IMR-90 (cell line): ENCODE measurements at places on chromosomes 11 and 22. TPM values are rescaled to one million over a fixed set of nuclear protein-coding genes. Genes with fewer than 3 reads are reported as not detected.

The TRIM5 gene
- total RNA-seq: 49.1 and 58.0 TPM in 2 replicates

The MPZL3 gene
- total RNA-seq: 0.36 and 0.56 TPM in 2 replicates

- DNase-seq: peak; percentile 35
- no peaks in the 10 kb centered on the region for H3K36me3 ChIP-seq
- peaks cover 10% of the 10 kb centered on the region for H3K27me3 ChIP-seq
- H3K4me1 ChIP-seq: no peaks in the 10 kb centered on the region
Observed at GRCh38 chr11:112555491-112556364, 295.1 kb upstream of the PLET1 start.

DNA sequence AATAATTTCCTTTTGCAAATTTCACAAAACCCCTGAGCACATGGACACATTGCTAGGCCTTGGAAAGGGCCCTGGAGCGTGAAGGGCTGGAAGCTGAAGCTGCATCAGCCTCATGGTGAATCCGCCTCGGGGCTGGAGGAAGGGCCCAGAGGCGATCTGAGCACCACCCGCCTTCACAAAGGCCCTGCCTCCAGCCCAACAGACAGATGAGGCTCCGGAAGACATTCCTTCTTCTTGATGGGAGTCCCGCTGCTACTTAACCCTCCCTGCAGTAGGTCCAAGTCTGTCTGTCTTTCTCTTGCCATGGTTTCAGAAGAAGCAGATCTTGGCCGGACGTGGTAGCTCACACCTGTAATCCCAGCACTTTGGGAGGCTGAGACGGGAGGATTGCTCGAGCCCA, 16.5 kb downstream of the ARRB1 start:
- peaks cover 32% of the 10 kb centered on the region for H3K4me1 ChIP-seq
- H3K27me3 ChIP-seq: no peaks in the 10 kb centered on the region
- H3K27ac ChIP-seq: no peak overlapping the region
- no peaks in the 10 kb centered on the region for H3K36me3 ChIP-seq
- DNase-seq: no peak

GRCh38 chr11:62931499-62932278, 10.5 kb upstream of the CHRM1 start:
- H3K27ac ChIP-seq: no peak overlapping the region
- no peaks in the 10 kb centered on the region for H3K36me3 ChIP-seq
- DNase-seq: no peak
- peaks cover 41% of the 10 kb centered on the region for H3K27me3 ChIP-seq
